ENCODE measurements at places on chromosomes 5 and 9.

GRCh38 chr5:122468351-122469116, 156.5 kb downstream of the SNCAIP start:
- DNase-seq: no peak

DNA sequence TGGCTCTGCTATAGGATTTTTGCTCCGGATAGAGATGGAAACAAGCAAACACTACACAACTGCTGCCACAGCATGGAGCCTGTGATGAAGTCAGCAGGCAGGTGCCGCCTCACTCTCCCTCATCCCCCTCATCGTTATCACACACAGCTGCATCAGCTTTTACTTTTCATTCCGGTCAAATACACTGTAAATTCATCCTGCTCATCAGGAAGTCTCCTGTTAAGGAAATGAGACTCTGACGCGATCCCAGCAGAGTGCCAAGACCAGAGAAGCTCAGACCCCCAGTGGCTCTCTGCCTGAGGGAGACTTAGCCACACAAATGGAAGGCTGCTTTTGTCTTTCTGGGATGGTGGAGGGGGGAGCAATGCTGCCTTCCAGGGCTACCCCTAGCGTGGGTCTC, 270.2 kb downstream of the ELAVL2 start:
- DNase-seq: no peak

GRCh38 chr9:112559629-112560413, 73.2 kb downstream of the KIAA1958 start:
- DNase-seq: no peak

DNA sequence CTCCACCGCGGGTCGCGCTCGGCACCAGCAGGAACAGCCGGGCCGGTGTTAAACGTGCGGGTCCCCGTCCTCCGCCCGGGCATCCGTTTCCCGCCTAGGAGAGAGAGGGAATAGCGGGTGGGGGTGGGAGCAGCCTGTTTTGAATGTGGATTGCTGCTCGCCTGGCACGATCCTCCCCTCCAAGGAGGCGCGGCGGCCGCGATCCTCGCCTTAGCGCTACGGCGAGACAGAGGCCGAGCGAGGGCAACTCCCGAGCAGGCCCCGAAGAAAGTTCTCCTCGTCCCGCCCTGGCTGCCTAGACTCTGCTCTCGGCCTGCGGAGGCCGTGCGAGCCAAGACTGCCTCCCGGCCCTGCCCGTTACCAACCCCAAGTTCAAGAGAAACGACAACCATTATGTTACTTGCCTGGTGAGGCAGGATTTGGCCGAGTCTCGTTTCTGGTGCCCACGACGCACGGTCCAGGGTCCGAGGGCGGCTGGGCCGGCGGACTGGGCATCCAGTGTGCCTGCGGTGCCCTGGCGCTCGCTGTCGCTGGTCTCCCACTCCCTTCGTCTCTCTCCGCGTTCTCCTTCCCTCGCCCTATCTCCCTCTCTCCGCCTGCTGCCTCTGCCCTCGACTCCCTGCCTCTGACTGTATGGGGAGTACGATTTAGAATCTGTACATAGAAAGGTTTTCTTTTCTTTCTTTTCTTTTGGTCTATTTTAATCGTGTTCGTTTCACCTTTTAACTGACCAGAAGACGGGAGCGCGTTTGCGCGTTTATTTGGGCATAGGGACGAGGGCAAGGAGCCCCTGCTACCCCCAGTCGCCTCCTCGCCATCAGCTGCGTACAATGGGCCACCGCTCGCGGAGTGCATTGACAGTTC, 724 bp downstream of the NR2F1-AS1 start:
- DNase-seq: no peak

DNA sequence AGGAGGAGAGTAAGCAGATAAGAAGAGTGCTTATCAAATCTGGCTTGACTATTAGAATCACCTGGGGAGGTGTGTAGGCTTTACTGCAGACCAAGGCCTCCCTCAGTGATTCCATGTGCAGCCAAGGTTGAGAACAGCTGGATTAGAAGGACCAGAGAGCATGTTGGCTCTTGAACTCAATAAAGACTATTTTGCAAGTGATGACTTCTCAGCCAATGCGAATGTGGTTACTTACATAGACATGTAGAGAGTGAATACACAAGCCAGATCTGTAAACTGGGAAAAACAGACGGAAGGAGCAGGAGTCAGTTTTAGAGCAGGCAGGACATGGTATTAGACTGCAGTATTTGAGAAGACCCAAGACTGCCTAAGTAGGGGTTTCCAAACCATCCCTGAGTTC, 48.5 kb downstream of the MAMDC2 start:
- DNase-seq: no peak

DNA sequence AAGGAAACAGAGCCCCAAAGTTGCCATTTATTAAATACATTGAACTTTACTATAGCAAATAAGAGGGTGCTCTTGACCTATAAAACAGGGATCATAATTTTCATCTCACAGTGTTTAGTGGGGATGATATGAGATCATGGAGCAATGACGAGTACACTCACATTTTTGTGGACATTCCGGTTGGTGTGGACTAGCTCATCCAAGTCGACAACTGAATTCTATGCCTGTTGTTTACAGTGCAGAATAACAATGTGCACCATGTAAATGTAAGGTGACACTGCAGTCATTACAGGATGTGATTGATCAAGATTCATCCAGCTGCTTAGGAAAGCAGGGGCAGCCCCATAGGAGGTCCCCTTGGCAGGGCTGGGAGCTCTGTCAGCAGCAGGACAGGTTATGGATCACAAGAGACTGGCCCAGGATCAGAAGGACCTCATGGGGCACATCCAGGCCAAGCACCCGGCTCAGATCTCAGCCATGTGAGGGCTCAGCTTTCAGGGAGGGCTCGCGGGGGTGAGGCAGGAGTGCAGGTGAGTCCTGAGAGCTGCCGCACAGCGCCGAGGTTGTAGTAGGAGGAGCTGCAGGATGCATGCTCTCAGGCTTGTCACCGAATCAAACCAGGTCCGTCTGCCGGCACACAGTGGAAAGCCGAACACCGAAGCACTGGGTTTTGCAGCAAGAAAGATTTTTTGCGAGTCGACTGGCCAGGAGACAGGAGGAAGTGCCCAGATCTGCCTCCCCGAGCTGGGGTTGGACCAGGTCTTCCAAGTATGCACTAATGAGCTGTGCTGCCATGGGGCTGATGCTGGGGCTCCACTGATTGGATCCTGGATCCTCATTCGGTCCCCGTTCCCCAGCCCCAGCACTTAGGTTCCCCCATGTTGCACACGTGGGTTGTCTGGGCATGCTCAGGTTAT, 28.2 kb downstream of the MRPL36 start:
- no peak for DNase-seq

GRCh38 chr5:66805514-66806430, 209.6 kb downstream of the MAST4 start:
- no peak for DNase-seq

GRCh38 chr9:114098021-114098935, 814 bp downstream of the KIF12 start:
- peak; percentile 15 for DNase-seq

GRCh38 chr5:69414885-69415583, at the start of gene MARVELD2:
Gene MARVELD2 (plus strand): TSS chr5:69415116. CDS start chr5:69419386, 4,270 bp downstream.
- DNase-seq: peak; percentile 8

DNA sequence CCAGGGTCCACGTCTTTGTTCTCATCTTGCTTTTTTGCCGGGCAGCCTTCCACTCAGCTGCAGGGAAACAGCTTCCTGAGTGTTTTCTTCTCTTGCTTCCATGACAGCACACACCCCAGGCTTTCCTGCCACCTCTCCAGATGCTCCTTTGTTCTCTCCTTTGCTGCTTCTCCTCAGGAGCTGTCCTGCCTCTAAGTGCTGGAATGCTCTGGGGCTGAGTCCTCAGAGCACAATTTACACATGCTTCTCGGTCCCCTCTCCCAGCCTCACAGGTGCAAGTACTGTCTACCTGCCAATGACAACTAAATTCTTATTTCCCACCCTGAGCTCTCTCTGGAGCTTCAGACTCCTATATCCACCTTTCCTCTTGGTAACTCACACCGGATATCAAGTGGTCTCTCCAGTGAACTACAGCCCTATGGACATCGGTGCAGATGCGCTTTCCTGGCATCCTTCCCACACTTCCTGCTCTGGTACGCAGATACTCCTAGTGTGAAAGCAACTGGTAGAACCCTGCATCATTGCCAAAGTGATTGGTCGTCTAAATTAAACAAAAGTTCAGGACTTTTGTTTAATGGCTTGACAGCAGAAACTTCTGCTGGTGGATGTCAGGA, 13.4 kb upstream of the ACSL6 start:
- DNase-seq: no peak

DNA sequence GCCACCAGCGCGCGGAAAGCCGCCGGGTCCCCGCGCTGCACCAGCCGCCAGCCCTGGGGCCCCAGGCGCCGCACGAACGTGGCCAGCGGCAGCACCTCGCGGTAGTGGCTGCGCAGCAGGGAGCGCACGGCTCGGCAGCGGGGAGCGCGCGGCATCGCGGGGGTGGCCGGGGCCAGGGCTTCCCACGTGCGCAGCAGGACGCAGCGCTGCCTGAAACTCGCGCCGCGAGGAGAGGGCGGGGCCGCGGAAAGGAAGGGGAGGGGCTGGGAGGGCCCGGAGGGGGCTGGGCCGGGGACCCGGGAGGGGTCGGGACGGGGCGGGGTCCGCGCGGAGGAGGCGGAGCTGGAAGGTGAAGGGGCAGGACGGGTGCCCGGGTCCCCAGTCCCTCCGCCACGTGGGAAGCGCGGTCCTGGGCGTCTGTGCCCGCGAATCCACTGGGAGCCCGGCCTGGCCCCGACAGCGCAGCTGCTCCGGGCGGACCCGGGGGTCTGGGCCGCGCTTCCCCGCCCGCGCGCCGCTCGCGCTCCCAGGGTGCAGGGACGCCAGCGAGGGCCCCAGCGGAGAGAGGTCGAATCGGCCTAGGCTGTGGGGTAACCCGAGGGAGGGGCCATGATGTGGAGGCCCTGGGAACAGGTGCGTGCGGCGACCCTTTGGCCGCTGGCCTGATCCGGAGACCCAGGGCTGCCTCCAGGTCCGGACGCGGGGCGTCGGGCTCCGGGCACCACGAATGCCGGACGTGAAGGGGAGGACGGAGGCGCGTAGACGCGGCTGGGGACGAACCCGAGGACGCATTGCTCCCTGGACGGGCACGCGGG, at the start of gene TERT:
TERT (minus strand) TSS at position 234 of the 815 bp plus-strand sequence; CDS start at position 155, 79 bp downstream.
- peak; percentile 84 for DNase-seq

- DNase-seq: no peak
Observed at GRCh38 chr5:179798771-179799643, 5.2 kb downstream of the LTC4S start.

- no peak for DNase-seq
Observed at GRCh38 chr5:34484216-34484920, 171.8 kb upstream of the RAI14 start.

DNA sequence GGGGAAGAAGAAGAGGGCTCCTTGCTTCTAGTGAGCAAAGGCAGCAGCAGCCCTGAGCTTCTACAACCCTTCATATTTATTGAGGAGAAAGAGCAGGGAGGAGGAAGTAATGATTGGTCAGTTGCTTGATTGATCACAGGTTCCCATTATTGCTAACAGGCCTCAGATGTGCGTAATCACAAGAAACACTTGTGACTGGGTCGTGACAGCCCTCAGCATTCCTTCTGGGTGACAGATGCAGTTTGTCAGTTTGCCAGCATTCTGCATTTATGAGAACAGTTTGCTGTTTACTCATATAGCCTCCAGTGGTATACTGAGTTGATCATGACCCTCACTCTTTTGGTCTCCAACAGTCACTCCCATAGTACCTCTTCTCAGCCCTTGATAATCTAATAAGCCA, 111.5 kb upstream of the TNC start:
- DNase-seq: no peak

GRCh38 chr9:136678624-136679023, 8.6 kb downstream of the AGPAT2 start:
- DNase-seq: no peak

DNA sequence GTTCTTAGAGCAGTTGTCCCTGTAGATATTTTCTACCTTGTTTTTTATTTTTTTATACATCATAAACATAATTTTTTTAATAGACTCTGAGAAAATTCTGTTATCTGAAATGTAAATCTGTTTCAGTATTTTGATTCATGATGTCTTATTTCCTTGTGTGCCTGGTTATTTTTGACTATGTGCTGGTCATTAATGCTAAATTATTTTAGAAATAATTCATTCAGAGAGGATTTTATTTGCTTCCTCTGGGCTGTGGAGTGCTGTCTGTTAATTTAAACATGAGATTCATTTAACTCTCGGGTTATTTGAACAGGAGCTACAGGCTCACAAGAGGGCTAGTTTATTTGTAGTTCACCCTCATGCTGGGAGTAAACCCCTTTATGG, 124.3 kb upstream of the PITX1 start:
- DNase-seq: no peak

DNA sequence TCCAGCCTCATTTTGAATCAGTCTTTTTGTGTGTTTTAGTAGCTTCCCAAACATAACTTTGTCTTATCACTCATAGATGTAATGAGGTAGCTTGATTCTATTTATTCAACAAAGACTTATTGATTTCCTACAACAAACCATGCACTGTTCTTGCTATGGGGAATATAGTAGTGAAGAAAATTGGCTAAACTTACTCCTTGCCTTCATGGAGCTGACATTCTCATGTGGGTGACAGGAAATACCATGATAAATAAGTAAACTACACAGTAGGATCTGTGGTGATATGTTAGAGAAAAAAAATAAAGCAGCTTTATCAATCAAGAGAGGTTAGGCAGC, 255.7 kb upstream of the TNC start:
- DNase-seq: no peak

GRCh38 chr5:163756170-163756569, 250.8 kb downstream of the MAT2B start:
- no peak for DNase-seq

- peak; percentile 16 for DNase-seq
Observed at GRCh38 chr5:178483620-178484019, 106.6 kb downstream of the COL23A1 start.

DNA sequence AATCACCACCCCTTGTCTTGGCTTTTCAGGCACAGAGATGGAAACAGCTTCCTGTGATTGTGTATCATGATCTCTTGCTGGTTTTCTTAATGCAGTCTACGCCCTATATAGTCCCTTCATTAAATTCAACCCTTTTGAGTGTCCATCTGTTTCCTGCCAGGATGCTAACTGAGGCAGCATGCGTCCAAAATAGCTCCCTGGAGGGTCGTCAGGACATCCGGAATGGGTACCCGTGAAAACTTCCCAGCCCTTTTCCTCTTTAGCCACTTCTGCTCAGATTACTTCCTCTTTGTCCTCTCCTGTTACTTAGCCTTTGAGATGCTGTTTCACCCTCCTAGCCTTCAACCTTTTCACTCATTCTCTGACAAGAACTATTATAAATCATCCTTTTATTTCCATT, 79.8 kb upstream of the KLF9 start:
- no peak for DNase-seq

DNA sequence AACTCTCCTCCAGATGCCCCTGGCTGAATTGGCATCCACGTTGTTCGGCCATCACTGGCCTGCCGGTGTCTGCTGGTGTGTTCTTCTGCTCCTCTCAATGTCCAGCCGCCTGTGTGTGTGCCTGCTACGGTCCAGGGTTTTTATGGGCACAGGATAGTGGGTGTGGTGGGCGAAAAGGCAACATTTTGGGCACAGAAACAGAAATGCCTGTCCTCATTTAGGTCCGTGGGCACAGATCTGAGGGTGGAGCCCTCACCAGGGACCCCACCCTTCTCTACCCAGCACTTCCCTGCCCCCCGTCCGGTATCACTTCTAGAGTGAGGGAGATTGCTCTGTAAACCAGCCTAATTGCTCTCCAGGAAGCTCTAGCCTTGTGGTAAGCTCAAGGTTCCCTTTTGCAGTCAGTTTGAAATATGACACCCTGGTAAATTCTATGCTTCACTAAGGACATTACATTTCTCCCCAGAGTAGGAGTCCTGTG, 410.1 kb downstream of the MAT2B start:
- DNase-seq: no peak
